ENCODE measurements at places on chromosomes 16 and 17. TPM values are rescaled to one million over a fixed set of nuclear protein-coding genes. Genes with fewer than 3 reads are reported as not detected.

The TSNAXIP1 gene
- 1.1 TPM for total RNA-seq

The CCL8 gene
- total RNA-seq: not detected

The ANKRD40CL gene
- not detected for total RNA-seq

The TNRC6C gene
- 3.2 TPM for total RNA-seq

The DYNLL2 gene
- 10.1 TPM for total RNA-seq

The BICDL2 gene
- not detected for total RNA-seq

The CSH1 gene
- total RNA-seq: not detected

The KRT39 gene
- not detected for total RNA-seq

The ZP2 gene
- not detected for total RNA-seq

The MT1G gene
- not detected for total RNA-seq

The STH gene
- total RNA-seq: not detected

The MPP3 gene
- total RNA-seq: 5.5 TPM

The SULT1A4 gene
- total RNA-seq: 0.32 TPM

The NOD2 gene
- 0.31 TPM for total RNA-seq

The SLC47A1 gene
- total RNA-seq: 2.2 TPM

The RAB37 gene
- total RNA-seq: 0.57 TPM

The OR1A2 gene
- not detected for total RNA-seq

The KRT34 gene
- not detected for total RNA-seq

The FBXL16 gene
- 0.51 TPM for total RNA-seq

The G6PC1 gene
- not detected for total RNA-seq

The FOXN1 gene
- total RNA-seq: not detected

The FOXF1 gene
- not detected for total RNA-seq

The TLCD3B gene
- 1.0 TPM for total RNA-seq

All from myocyte (in vitro differentiated cells).